ENCODE measurements at places on chromosomes 5 and 9.
A peak's percentile ranks its signal among the peaks of the same experiment; 100 is the strongest.

GRCh38 chr9:83620841-83621636 is 1.9 kb upstream of the IDNK start:
- DNase-seq, result peak; percentile 40

GRCh38 chr5:122259995-122260394 is 52.0 kb upstream of the SNCAIP start:
- no peak for DNase-seq

GRCh38 chr5:89694026-89694550 is 715.5 kb downstream of the CETN3 start:
- DNase-seq, result no peak

- DNase-seq, result no peak
Measured at GRCh38 chr5:168696611-168697010, 117.4 kb upstream of the PANK3 start.

GRCh38 chr9:87644659-87645058 is 81.3 kb upstream of the CTSL start:
- DNase-seq, result no peak

GRCh38 chr9:138104251-138105122 is 226.9 kb downstream of the CACNA1B start:
- DNase-seq, result no peak

DNA sequence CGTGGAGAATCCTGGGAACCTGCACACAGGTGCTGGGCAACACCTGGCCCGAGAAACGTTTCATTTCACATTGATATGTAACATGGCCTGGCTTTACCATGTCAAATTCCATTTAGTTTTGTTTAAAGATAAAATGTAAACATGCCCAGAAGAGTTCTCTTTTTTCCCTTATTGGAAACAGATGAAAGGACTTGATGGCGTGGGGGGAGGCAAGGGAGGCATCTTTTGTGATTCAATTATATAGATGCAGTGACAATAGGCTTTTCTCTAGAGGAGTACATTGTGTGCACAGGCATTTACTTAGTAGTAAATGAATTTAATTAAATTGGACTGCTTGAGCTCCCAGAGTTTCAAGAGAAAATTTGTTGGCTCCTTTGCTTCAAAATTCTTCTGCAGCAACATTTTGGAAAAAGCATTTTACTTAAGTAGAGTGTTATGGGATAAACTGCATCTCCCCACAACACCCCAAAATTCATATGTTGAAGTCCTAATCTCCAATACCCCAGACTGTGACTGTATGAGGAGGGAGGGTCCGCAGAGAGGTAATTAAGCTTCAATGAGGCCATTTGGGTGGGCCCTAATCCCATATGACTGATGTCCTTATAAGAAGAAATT is 254.3 kb upstream of the NFIL3 start:
- no peak for DNase-seq

DNA sequence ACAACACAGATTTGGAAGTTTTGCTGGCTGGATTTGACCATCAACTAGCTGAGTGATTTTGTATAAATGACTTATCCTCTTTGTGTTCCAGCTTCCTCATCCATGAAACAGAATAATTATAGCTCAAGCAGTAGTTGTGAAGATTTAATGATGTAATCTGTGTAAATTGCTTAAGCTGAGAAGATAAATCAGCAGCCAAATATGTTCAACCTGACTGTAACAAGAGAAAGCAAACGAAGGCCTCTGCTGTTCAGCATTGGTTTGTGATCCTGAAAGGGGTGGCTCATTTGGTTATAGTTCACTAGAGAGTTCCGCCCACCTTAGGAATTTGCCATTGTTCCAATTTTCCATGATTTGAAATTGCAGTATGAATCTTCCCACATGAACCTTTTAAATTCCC is 75.7 kb upstream of the CCDC112 start:
- DNase-seq, result no peak

DNA sequence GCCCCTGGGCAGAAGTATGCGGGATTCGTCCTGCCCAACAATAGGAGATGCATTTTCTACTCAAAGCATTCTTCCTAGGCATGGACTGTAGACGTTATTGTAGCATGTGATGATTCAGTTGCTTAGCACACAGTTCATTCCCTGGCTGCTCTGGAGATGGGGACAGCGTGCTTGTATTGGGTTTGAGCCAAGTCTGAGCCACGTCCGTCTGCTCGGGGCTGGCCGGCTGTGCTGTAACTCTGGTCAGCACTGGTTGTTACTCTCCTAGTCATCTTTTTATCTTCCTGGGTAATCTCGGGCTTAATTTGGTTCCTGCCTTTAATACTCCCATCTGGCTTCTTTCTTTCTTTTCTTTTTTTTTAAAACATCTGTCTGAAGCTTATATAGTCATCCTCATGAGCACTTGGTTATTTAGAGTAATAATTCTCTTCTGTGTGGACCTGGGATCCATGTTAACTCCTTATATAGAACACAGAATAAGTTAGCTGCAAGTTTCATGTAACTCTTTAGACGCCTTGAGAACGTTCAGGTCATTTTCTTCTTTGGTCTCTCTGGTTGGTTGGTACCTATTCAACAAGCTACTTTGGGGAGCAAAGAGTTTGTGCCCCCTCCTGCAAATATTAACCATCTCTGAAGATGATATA is 118.8 kb upstream of the RPS23 start:
- DNase-seq, result no peak

DNA sequence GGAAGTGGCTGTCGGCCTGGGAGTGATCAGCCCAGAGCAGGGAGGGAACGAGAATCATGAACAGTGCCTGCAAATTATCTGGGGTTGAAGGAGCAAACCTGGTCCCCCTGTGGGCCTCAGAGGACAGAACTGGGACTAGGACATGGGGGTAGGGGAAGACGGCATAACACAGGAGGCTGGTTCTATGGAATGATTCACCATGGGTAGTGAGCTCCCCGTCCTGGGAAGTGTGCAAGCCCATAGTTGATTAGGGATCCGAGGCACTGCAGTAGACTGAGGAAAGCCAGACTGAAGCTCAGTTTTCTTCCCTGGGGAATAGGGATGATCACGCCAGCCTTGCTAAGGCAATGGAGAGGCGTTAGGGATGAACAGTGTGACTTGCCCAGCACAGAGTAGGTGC is 5.6 kb downstream of the ADGRD2 start:
- no peak for DNase-seq

DNA sequence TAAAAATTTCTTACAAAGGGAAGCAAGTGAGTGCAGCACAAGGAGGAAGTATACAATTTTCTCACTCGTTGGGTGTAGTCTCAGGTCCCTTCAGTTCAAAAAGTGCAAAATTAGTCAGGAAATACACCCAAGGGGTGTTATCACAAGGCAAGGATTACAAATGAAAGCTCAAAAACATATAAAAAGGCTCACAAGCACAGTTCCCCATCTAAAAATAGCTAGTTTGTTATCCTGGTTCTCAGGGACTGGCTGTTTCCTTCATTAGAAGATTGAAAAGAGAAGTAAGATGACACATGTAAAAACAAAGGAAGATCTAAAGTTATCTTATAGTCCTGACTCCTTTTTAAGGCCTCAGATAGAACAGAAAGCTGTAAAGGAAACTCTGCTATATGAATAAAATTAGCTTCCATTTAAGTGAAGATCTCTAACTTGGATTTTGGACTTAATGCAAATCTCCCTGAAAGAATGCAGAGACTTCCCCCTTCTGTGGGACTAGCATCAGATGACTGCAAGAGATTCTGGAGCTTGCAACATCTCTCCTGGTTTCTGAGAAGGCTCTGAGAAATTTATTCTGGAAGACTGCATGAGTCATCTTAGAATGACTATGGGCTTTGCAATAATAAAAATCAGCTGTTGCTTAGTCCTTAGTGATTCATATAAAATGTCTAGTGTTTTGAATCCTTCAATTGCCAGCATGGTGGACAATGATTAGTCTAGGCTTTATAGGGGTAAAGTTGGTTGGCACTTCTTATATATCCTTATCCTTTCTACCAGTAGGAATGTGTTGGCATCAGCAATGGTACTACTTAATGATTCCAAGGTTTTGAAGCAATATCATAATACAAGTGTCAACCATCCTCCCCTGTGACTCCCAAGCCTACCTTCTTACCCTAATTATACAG is 25.4 kb downstream of the DAB2 start:
- DNase-seq, result no peak

GRCh38 chr5:124948754-124949275 is 202.4 kb upstream of the ZNF608 start:
- DNase-seq, result no peak

DNA sequence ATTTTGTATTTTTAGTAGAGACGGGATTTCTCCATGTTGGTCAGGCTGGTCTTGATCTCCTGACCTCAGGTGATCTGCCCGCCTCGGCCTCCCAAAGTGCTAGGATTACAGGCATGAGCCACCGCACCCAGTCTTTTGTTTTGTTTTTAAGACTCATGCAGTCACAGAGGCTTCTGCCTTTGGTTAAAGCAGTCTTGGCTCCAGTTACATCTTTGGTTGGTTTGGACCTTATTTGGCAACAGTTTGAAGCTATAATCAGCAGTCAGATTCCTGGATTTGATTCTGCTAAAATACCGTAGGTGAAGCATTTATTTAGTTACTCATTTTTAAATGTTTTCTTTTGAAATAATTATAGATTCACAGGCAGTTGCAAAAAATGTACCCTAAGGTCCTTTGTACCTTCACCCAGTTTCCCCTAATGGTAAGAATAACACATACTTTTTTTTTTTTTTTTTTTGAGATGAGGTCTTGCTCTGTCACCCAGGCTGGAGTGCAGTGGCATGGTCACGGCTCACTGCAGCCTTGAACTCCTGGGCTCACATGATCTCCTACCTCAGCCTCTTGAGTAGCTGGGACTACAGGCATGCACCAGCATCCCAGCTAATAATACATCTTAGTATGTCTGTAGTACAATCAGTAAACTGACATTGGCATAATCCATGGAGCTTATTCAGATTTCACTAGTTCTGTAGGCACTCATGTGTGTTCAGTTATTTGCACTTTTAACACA is 15.7 kb downstream of the USP20 start:
- DNase-seq, result no peak

DNA sequence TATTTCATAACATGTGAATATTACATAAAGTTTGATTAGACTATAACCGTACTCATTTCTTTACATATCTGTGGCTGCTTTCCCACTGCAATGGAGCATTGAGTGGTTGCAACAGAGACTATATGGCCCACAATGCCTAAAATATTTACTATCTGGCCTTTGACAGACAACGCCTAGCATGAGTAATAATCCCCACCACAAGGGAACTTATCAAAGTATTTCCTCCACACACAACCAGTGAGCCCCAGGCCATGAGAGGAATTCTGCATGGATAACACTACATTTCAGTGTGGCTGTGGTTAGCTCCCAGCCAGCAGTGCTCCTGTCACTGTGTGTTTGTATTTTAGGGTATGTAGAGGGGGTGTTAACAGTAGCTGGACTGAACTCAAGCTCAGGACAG is 54.8 kb downstream of the FAM81B start:
- DNase-seq, result no peak

DNA sequence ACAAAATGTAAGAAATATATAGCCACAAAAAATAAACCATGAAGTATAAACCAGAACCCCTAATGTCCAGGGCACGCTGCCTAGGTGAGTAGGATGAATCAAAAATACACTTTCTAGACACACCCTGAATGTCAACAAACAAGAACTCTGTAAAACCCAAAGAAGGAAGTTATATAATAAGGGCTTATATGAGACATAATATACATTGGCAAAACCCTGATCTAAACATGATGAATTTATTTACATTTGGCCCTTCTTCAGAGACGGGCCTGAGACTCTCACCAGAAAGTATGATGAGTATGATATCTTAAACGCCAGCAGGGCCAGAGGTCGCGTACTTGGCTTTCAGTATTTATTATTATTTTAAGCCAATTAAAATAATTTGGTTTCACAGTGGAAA is 125.1 kb upstream of the FST start:
- no peak for DNase-seq

DNA sequence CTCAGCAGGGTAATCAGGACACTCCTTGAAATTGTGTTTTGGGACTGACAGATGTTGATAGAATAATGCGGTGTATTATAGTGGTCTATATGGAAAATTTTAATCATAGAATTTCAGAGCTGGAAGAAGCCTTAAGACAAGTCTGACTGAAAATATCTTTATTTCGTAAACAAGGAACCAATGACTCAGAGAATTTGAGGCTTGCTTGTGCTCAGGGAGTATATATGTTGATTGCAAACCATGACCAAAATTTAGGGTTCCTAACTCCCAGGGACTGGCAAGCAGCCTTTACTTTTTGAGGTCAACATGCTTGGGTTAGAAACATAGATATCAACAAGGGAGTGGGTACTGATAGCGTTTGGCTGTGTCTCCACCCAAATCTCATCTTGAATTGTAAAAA is 287.2 kb downstream of the CD180 start:
- no peak for DNase-seq

DNA sequence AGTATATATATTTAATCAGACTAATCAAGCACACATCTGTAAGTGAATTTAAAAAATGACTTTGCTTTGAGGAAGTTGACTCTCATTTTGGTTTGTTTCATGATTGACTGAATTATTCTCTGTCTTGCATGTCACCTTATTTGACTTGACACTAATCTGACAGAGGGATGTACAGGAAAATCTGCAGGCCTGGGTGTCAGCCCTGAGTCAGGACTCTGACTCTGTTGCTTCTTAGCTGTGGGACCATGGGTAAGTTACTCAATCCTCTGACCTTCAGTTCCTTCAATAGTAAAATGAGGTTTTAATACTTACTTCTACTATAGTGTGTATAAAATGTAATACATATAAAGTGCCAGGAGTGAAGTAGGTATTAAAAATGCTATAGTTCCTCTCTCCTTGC is 415.9 kb downstream of the ARHGEF28 start:
- no peak for DNase-seq

DNA sequence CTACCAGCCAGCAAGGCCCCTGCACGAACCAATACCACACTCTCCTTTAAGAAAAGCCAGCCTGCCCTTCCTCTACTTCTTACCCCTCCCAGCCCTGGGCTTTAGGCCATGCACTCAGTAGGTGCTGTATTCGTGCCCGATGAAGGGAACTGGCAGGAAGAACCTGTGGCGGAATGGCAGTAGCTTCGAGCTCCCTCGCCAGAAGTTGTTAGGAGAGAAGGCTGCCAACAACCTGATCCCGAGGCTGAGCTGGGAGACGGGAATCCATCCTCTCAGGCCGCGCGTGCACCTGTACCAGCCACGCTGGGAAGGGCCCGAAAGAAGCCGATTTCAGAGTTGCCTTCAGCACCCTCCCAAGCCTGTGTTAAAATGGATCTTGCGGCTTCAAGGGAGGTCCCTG is 45.3 kb upstream of the AKNA start:
- no peak for DNase-seq

DNA sequence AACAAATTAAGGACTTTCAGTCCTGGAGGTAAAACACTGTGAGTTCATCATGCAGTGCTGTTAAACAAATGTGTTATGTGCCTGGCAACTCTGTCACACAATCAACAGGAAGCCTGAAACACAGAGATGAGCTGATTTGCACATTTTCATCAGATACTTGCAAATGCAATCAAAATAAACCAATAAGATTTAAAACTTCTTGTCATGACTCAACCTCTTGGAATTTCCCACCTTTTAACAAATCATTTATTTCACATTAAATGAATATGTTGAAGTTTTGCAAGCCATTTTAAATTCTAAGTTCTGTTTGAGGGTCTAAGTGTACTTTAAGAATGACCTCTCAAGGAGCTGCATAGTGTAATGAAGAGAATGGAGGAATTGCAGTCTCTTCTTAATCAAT is 64.4 kb downstream of the ANXA1 start:
- no peak for DNase-seq
